CD8-positive, alpha-beta memory T cell (primary cell): ENCODE measurements at places on chromosomes 7 and 10. TPM values are rescaled to one million over a fixed set of nuclear protein-coding genes. Genes with fewer than 3 reads are reported as not detected.
A peak's percentile ranks its signal among the peaks of the same experiment; 100 is the strongest.

The CFAP58 gene
- not detected for total RNA-seq

The KCP gene
- 1.1 TPM for total RNA-seq

DNA sequence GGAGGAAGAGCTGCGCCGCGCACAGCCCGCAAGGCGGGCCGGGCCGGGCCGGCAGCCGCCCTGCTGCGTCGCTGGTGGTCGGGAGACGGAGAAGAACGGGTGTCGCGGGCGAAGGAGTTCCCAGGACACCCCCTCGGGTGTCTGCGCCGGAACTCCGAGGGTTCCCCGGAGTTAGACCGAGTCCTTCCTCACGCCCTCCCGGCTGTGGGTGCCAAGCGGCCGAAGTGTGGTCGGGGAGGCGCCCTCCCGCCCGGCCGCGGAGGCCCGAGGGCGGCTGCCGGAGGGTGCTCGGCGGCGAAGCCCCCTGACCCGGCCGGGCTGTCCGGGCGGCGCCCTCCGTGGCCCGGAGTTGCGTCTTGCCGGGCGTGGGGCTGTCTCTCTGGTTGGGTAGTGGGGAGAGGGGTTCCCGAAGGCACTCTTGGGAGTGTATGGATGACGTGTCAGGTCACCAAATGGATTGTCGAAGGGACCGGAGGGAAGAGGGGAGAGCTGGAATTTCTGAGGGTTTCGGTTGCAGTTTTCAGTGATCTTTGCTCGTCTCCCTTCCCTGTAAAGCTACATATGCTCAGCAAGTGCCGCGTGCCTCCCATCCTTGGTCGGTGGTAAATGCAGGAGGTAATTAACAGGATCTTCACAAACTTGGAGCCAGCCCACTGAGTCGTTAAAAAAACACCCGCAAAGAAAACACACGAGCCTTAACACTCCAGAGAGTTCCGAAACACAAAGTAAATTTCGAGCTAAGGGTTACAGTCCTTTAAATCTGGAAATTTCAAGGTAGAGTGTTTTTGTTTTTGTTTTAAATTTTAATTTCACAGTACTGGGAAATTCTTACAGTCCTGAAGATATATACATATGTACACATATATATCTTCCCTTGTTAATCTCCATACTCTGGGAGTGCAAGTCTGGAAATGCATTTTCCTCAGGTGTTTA is 871 bp downstream of the ST7 start:
- H3K4me3 ChIP-seq, result peak overlapping the region; percentile 56
- H3K27me3 ChIP-seq, result no peaks in the 10 kb centered on the region
- H3K27ac ChIP-seq, result peak overlapping the region; percentile 84
- no peaks in the 10 kb centered on the region for H3K36me3 ChIP-seq

DNA sequence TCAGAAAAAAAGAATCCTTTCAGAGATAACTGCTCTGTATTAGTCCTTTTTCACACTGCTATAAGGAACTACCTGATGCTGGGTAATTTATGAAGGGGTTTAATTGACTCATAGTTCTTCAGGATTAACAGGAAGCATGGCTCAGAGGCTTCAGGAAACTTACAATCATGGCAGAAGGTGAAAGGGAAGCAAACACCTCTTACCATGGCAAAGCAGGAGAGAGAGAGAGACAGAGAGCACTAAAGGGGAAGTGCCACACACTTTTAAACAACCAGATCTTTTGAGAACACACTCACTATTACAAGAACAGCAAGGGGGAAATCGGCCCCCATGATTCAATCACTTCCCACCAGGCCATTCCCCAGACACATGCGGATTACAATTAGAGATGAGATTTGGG is 114.2 kb downstream of the TES start:
- H3K27ac ChIP-seq, result no peak overlapping the region
- H3K4me1 ChIP-seq, result no peaks in the 10 kb centered on the region
- no peaks in the 10 kb centered on the region for H3K27me3 ChIP-seq
- DNase-seq, result no peak
- H3K36me3 ChIP-seq, result no peaks in the 10 kb centered on the region

GRCh38 chr10:79445977-79446757 is 743 bp upstream of the ZCCHC24 start:
- no peaks in the 10 kb centered on the region for H3K36me3 ChIP-seq
- peak overlapping the region; percentile 67 for H3K27ac ChIP-seq
- DNase-seq, result peak; percentile 22
